ENCODE measurements at places on chromosomes 7 and 10. TPM values are rescaled to one million over a fixed set of nuclear protein-coding genes. Genes with fewer than 3 reads are reported as not detected.
A peak's percentile ranks its signal among the peaks of the same experiment; 100 is the strongest.

DNA sequence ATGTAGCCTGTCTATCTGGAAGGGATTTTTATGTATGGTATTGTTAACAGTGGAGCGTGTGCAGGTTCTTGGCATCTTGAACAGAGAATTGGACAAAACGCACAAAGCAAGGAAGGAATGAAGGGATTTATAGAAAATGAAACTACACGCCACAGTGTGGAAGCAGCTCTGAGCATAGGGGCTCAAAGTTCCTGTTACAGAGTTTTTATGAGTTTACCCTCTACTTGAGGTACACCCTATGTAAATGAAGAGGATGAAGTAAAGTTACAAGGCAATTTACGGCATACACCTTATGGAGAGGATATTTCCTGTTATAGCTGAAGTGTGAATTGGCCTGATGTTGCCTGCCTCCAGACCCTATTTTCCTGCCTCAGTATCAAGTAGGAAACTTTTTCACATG lies 33.3 kb downstream of the FANK1 start:
- no peak for DNase-seq

DNA sequence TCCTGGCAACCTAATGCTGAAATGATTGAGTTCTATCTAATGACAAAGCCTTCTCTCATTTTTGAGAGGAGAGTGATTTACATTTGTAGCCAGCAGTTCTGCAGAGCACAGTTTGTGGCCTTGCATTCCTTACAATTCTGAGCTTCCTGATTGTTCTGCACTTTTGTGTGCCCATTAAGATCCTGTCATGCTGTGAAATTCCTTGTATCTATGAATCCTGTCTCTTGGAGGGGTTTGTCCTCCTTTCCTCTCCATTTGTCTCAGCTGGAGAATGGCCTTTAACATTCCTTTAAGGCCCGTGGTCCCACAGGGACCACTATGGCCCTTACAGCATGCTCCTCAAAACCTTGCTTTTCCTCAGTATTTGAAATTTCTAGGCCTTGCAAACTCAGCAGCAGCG lies 10.4 kb downstream of the KLHL7 start:
- DNase-seq: no peak

CRHR2 gene
- 0.34 TPM for total RNA-seq

GRCh38 chr7:99218406-99219184 lies 10.7 kb upstream of the KPNA7 start:
- no peak for DNase-seq

GRCh38 chr7:46391231-46392201 lies 470.4 kb upstream of the IGFBP3 start:
- no peak for DNase-seq

KAZALD1 gene
- 3.4 TPM for total RNA-seq

ANXA8L1 gene
- 65.7 TPM for total RNA-seq

- DNase-seq: peak; percentile 47
Observed at GRCh38 chr10:22437620-22438588, 92.6 kb downstream of the SPAG6 start.

GRCh38 chr10:29081951-29082685 lies 206.8 kb upstream of the LYZL1 start:
- DNase-seq: no peak

DNA sequence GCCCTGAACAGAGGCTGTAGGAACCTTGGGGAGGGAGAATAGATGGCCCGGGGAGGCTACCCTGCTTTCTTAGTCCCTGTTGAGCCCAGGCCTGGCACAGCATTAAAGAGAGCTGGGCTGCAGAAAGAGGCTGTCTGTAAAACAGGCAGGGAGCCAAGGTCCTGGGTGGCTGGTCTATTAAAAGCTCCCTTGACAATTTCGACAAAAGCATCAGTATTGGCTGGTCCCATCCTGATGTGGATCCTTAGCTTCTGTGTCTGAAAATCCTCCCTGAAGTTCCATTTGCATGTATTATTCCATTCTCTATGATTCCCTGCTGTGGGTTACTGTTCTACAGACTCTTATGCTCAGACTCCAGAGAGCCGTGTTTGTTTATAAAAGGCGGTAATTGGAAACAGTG lies 158.5 kb downstream of the GALNT17 start:
- DNase-seq: no peak

NEUROD6 gene
- total RNA-seq: not detected

DNA sequence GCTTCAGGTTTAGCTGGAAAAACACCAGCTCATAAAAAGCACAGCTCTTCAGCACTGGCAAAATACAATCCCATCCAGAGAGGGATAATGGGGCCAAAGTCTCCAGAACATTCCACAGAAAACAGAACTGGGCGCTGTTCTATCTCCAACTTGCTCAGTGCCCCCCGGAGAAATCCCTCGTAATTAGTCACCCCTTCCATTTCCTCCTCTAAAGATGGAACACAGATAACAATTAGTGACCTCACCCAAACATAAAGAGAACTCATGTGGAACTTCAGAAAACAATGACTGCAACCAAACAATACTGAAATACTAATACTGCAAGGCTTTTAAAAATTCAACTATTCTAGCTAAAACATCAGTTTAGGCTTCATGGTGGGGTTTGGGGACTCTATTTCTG lies 46.3 kb downstream of the KIAA1549 start:
- DNase-seq: no peak

- DNase-seq: no peak
Observed at GRCh38 chr7:51306761-51307160, 9.8 kb downstream of the COBL start.

IKZF1 gene
- 15.2 TPM for total RNA-seq

DNA sequence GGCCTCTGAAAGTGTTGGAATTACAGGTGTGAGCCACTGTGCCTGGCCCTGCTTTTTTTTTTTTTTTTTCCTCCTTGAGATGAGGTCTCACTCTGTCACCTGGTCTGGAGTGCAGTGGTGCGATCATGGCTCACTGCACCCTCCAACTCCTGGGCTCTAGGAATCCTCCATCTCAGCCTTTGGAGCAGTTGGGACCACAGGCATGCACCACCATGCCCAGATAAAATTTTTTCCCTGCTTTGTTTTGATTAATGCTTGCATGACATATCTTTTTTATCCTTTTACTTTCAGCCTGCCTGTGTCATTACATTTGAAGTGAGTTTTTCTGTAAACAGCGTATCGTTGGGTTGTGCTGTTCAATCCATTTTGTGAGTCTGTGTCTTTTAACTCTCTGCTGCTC lies 97.0 kb downstream of the ANKRD61 start:
- DNase-seq: no peak

NKX2-3 gene
- not detected for total RNA-seq

EGFR gene
- total RNA-seq: 144 TPM

- DNase-seq: peak; percentile 41
Observed at GRCh38 chr10:101774589-101775272, 1.2 kb downstream of the FGF8 start.

TAS2R4 gene
- 4.7 TPM for total RNA-seq

- DNase-seq: no peak
Observed at GRCh38 chr7:22219739-22220493, 137.0 kb downstream of the RAPGEF5 start.

DNA sequence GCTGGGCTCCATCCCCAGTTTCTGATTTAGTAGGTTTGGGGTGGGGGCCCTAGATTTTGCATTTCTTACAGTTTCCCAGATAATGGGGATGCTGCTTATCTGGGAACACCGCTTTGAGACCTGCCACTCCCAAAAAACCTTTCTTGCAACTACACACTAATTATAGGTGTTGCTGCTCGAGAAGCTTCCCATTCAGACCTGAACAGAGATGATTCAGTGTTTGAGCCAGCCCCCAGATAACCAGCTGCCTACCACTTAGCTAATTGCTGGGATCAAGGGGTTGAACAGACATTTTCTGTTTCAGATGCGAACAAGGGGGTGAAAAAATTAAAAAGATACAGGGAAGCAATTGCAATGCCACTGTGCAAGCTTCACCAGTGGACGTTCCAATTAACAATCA lies 448.5 kb downstream of the KCNMA1 start:
- DNase-seq: no peak

STEAP1B gene
- total RNA-seq: 0.73 TPM

DNA sequence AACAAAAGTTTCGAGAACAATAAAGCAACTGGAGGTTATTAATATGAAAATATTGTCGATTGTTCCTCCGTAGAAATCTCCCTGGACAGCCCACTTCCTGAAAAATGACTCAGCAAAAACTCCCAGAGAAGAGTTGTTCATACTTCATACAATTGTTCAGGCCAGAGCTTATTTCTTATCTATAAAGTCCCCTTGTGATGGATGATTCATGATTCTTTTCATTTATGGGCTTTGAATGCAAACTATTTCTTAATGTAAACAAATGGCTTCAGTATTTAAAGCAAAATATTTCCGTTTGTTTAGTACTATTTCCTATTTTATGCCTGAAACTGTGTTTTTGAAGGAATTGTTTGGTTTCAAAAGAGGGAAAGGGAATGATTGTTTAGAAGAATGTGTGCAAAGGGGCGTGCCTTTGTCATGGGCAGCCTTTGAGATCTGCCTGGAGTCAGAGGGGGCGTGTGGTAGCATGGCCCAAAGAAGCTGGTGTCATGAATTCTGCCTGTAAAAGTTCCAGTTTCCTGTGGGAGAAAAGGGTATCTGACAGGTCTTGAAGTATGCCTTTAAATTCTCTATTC lies 26.2 kb upstream of the EXOC6 start:
- DNase-seq: no peak

DNA sequence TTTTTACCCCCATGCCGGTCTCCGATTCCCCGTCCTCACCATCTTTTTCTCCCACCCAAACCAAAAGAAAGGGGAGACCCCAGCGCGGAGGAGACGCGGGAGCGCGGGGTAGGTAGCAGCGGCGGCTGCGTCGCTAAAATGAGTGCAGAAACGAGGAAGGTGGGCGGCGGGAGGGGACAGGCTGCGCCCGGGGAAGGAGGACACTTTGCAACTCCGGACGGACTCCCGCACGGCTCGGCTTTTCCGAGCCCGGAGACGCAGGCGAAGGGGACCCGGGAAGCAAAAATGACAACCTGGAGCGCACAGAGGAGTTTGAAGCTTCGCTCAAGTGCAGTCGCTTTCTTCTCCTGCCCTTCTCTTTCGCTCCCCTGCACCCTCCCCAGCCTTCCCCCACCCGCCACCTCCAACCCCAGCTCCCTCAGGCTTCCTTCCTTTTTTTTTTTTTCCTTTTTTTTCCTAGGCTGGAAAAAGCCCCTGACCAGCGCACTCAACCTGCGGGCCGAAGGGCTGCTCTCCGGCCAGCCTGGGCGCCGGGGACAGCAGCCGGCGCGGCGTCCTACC lies 453 bp downstream of the SFMBT2 start:
- peak; percentile 47 for DNase-seq

- no peak for DNase-seq
Observed at GRCh38 chr10:44143556-44143955, 241.3 kb downstream of the CXCL12 start.

STOX1 gene
- total RNA-seq: 1.1 TPM

DNA sequence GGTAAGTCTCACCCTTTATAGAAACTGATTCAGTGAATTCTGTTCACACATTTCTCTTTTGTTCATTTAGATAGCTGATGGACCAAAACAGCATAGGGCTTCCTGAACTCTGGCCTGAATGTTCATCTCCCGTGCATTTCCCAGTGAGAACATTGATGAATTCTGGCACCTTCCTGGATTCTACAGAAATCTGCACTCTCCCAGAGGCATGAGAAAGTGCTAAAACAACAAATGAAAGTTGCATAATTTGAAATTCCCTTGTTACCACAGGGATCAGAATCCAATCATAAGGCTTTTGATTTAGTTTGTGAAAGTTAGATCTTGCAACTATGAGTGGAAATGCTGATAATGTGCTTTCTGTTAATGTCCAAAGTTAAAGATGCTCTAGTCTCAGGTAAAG lies 29.7 kb upstream of the SCIN start:
- no peak for DNase-seq

UPF2 gene
- 25.6 TPM for total RNA-seq

FAM25G gene
- not detected for total RNA-seq

DNA sequence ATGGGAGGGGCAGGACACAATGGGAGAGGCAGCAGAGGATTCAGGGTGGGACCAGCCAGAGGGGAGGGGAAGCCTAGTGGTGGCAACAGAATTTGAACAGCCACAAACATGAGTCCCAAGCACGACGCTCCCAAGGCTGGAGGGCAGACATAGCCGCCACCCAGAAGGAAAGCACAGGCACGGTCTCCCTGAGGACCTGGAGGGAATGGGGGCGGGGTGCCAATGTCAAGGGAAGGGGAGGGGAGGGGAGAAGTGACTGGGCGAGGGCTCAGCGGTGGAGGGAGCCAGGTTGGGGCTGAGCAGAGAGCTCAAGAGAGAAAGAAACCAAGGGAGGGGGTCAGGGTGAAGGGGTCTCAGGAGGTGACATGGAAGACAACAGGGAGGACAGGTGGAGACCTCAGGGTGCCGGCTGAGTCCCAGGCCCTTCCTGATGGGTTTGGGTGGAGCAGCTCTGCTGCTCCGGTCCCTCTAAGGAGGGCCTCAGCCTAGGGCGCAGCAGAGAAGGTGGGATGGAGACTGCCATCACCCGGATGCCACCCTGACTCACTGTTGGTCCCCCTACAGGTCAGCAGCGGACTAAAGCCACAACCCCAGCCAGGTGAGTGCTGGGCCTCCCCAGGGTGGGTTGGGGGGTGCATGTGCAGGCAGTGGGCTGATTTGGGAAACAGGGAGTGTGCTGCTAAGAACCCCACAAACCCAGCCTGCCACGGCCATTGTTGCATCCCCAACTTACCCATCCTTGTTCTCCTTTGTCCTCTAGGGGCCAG lies 24.2 kb downstream of the PILRA start:
- DNase-seq: no peak

UBE3C gene
- total RNA-seq: 81.7 TPM

ZNHIT1 gene
- 57.1 TPM for total RNA-seq

DNA sequence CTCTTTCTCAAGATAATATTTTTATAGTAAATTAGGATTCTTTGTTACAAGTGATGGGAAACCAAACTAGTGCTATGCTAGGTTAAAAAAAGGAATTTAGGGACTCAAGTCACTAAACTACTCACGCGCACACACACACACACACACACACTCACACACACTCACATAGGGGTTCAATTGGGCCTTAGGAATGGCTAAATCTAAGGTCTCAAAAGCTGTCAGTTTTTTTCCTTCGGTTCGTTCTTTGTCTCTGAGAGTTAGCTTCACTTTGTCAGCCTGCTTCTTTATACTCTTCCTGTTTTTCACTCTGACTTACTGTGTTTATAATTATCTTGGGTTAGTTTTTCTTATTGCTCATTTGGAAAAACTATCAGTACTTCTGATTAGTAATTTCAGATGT lies 138.9 kb downstream of the ADK start:
- DNase-seq: no peak

MASTL gene
- 12.6 TPM for total RNA-seq

- DNase-seq: no peak
Observed at GRCh38 chr10:110512461-110513187, 14.9 kb downstream of the DUSP5 start.

ZNF33A gene
- total RNA-seq: 48.8 TPM

MACC1 gene
- total RNA-seq: 35.2 TPM

DNA sequence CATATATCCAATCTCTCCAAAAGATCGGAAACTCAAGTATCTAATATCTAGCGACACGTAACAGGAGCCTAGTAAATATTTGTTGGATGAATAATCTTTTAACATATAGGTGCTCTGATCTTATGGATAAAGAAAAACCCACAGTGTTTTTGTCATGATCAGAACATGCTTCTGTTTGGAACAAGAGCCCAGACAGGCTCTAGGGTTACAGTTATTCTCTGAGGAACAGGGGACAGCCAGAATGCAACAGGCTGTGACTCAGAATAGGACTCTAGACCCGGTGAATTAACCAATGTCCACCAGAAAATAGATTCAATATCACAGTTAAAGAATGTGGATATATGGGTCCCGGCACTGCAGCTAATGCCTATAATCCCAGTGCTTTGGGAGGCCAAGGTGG lies 296.1 kb upstream of the FZD8 start:
- DNase-seq: no peak

TFPI2 gene
- 1.3 TPM for total RNA-seq

- DNase-seq: no peak
Observed at GRCh38 chr10:31197886-31198285, 121.1 kb upstream of the ZEB1 start.

- no peak for DNase-seq
Observed at GRCh38 chr10:22367471-22367870, 22.2 kb downstream of the SPAG6 start.

KCTD7 gene
- 13.4 TPM for total RNA-seq
